Activated T-helper 2 cell treated with anti-CD3 and anti-CD28 coated beads, Interferon-gamma antibody, Interleukin-2, Interleukin-4, amounts not matched to agents 10 μg/mL and 5 μg/mL and 100 μg/mL, durations not matched to agents 14 hours and 24 hours and 36 hours (primary cell): ENCODE measurements at places on chromosomes 5 and 9.

DNA sequence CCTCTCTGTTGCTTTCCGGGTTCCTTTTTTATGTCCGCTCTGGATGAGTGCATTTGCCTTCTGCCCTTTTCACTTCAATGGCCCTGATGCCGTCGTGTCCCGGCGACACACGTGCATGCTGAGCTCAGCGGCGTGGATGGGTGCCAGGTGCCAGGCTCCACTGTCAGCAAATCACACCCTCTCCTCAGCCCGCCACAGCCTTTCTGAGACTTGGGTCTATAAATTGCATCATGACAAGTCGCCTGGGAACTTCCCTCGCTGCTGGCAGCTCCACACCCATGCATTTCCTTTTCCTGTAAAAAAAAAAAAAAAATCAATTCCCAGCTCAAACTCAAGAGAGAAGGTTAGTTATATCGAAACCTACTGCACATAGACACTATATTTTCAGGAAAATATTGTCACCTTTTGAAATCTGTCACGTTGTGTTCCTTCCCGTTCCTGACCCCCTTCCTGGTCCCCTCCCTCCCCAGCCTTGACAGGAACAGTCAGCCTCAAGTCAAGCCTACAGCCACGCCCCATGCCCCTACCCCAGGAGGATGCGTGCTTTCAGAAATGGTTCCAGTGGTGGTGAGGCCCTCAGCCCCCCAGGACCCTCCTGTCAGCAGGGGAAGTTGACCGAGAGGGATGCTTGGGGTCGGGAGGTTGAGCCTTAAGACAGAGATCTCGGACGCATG, 110.3 kb upstream of the PTCH1 start:
- DNase-seq = no peak

GRCh38 chr9:79577969-79578723, 6.4 kb downstream of the TLE4 start:
- no peak for DNase-seq

DNA sequence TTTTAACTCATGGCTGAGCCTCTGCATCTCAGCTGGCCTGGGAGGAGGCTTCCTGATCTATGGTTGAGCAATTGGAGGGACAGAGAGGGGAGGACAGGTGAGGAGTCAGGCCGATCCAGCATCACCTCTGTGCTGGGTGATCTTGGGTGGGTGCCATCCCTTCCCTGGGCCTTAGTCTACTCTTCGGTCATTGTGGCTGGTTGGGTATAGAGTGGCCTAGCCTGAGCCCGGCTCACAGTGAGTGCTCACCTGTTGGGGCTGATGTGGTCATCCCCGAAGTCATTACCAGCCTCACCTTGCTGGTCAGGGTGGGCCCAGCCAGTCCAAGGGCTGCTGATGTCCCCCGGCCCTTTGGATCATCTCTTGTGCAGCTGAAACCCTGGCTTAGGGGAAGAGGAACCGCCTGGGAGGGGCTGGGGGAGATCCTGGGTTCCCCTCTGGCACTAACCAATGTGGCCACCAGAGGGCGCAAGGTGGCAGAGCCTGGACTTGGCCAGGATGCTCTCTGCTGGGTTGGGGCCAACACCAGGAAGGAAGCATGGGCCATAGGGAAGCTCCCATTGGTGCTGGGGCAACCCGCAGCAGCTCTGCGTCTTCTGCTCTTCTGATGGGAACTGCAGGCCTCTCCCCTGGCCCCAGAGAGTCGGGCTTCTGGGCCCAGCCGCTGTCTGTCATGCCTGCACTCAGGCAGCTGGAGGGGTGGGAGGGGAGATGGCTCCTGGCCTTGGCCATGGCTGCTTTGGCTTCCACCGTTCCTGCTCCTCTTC, 17.3 kb upstream of the ODF2 start:
- peak; percentile 72 for DNase-seq

DNA sequence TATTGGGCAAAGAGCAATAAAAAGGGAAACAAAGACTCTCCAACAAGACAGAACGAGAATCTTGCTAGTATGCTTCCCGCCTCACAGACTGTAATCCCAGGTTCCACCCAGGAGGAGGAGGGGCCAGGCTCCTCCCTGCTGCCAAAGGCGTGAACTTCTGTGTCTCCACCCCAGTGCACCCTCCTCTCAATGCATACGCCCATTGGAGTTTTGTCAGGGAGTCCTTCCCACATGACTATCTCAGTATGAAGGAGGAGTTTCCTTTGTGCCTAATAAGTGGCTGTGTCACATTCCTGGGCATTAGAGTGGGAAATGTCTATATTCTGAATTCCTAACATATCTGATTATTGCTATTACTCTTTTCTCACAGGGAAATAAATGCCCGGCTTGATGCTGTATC, 106.4 kb upstream of the DHFR start:
- no peak for DNase-seq

- DNase-seq = no peak
Observed at GRCh38 chr9:107275530-107275929, 7.5 kb upstream of the RAD23B start.
